Amniotic stem cell (primary cell): ENCODE measurements at places on chromosomes 5 and 9.
A peak's percentile ranks its signal among the peaks of the same experiment; 100 is the strongest.

DNA sequence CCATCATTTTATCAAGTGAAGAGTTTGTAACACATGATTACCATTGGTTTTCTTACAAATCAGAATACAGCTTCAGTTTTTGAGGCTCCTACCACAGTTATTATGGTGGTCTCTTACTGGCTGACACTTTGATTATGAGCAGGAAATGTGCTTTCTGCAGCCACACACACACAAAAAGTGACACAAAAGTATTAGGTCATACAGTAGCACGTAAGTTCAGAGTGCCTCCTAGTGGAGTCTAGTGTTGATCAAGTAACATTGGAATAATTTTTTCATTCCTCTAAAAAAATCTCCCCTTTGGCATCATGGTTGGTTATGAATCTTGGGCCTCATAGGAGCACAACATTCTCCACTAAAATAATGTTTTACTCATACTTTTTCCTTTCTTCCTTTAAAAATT is 37.6 kb downstream of the PAM start:
- DNase-seq = no peak

DNA sequence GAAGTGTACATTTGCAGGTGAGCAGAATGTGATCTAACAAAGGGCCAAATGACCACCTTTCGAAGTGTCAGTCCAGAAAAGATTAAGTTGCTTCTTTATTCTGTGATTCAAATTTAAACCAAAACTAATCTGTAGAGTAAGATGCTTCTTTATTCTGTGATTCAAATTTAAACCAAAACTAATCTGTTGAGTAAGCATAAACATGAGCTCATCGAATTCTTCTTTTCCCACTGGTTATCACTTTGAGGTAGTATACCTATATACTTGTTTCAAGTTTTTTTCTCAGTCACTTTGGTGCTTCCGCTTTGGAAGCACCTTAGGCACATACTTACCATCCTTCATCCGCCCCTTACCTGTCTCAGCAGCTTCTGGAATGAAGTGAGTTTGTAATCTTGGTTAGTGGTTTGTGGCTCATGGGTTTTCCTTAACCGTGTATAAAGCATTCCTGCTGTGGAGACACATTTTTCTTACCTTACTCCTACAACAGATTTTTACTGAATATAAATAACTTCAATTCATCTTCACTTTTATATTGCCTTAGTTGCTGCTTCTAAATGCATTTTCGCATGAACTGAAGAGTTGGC is 40.7 kb upstream of the CTXN3 start:
- DNase-seq = no peak

- DNase-seq = no peak
These were observed 108.1 kb downstream of the TMEM174 start for GRCh38 chr5:73280821-73281746.

DNA sequence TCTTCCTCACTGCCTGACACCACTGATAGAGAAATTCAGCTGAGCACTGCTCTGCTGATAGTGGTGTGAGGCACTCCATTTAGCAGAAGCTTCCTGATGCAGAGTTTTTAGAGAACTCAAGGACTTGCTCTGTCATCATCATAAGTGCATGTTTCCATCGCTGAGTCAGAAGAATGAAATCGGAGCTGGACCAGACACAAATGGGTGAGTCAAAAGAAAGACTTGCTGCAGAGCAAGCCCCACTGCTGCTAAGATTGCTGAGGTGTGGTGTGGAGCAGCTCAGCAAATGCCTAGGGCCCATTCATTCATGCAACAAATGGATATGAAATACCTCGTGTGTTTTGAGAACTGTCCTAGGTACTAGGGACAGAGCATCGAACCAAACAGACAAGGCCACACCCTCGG is 410.2 kb upstream of the SLC30A5 start:
- DNase-seq = peak; percentile 94

GRCh38 chr5:79703381-79703645 is 13.7 kb downstream of the CMYA5 start:
- DNase-seq = no peak

DNA sequence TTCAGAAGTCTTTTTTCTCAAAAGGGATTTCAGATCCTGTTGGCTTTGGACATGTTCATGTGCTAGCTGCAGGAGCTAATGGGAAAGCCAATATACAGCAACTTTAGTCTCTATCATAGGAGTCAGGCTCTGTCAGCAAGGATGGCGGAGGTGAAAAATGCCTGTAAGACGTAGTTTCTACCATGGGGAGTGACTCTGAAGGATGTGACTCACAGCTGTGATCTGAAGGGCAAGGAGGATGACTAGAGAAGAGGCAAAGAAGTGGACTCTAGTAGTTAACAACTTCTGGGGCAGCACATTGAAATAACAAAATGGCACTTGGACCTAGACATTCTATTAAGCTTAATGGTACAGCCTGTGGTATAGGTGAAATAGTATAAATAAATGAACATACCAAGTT is 3.1 kb upstream of the NDUFS4 start:
- DNase-seq = no peak

DNA sequence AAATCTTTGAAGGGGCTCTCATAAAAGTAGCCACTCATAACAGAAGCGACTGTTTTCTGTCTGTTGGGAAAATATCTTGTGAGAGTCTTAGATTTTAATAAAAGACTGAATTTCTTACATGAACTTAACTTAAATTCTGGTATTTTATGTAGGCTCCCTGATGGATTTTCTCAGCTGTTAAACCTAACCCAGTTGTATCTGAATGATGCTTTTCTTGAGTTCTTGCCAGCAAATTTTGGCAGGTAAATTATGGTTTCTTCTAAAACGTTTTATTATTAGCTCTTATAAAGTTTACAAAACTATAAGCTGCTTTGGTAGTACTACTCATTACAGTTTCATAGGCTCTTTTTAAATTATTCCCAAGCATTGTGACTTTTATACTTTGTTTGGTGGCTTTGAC is 87.0 kb downstream of the ERBIN start:
- no peak for DNase-seq

GRCh38 chr5:30736669-30737068 is 456.8 kb upstream of the CDH6 start:
- DNase-seq = no peak

- no peak for DNase-seq
These were observed 32.8 kb upstream of the SPRY4 start for GRCh38 chr5:142357469-142358090.

- DNase-seq = no peak
These were observed 27.7 kb upstream of the GABRP start for GRCh38 chr5:170755679-170756456.

DNA sequence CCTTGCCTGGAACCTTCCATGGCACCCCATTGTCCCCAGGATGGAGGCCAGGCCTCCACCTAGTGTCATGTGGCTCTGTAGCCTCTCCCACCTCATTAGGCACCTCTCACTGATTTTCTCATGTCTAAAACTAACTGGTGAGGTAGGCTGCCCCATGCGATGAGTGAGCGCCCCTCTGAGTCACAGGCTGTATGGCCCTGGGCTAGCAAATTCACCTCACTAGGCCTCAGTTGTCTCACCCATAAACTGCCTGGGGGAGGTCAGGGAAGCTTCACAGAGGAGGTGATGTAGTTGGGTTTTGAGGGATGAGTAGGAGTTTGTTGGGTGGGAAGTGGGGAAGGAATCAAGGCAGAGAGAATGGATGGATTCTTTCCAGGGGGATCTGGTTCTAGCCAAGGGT is 8.8 kb downstream of the RXRA start:
- DNase-seq = no peak

- no peak for DNase-seq
These were observed 48.7 kb upstream of the CTSL start for GRCh38 chr9:87676976-87677775.

GRCh38 chr5:160479926-160480325 is 58.3 kb downstream of the PTTG1 start:
- peak; percentile 56 for DNase-seq

DNA sequence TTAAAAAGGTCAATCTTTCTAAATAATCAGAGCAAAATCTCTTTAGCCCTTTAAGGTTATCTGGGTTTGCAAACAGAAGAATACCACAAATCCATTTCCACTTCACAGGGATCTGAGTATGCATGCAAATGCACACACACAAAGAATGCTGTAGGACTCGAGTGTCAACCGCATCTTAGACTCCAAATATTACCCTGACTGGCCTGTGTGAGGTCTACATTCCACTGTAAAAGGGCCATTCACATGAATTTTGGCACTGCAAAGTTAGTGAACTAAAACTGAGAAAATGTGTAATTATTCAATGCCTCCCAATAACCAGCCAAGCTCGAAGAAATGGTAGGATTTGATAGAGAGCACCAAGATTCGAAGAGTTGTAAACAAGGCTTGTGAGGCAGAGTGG is 199.9 kb downstream of the AGTPBP1 start:
- no peak for DNase-seq
